ENCODE measurements at places on chromosomes 2 and 18.

DNA sequence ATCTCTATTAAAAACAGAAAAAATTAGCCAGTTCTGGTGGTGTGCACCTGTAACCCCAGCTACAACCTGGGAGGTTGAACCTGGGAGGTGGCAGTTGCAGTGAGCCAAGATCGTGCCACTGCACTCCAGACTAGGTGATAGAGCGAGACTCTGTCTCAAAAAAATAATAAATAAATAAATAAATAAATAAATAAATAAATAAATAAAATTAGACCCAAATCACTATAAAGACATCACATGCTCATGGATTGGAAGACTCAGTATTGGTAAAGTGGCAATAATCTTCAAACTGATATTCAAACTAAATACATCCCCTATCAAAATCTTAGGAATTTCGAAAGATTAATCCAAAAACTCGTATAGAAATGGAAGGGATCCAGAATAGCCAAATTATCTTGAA lies 15.5 kb upstream of the GALNT1 start:
- DNase-seq: no peak

- no peak for DNase-seq
Measured at GRCh38 chr2:46737577-46737976, 178.0 kb downstream of the MCFD2 start.

GRCh38 chr2:55923091-55923981 lies at the start of gene EFEMP1:
TSS of gene EFEMP1 (minus strand) at chr2:55923782. CDS start at chr2:55922440, 1,342 bp downstream.
- no peak for DNase-seq

- no peak for DNase-seq
Measured at GRCh38 chr18:70553936-70554260, 265.1 kb downstream of the SOCS6 start.

GRCh38 chr2:10773821-10774341 lies 38.7 kb downstream of the PDIA6 start:
- DNase-seq: no peak

- DNase-seq: no peak
Measured at GRCh38 chr18:3605486-3605952, 155.5 kb downstream of the TGIF1 start.

- DNase-seq: no peak
Measured at GRCh38 chr2:2557475-2557874, 226.4 kb upstream of the MYT1L start.

DNA sequence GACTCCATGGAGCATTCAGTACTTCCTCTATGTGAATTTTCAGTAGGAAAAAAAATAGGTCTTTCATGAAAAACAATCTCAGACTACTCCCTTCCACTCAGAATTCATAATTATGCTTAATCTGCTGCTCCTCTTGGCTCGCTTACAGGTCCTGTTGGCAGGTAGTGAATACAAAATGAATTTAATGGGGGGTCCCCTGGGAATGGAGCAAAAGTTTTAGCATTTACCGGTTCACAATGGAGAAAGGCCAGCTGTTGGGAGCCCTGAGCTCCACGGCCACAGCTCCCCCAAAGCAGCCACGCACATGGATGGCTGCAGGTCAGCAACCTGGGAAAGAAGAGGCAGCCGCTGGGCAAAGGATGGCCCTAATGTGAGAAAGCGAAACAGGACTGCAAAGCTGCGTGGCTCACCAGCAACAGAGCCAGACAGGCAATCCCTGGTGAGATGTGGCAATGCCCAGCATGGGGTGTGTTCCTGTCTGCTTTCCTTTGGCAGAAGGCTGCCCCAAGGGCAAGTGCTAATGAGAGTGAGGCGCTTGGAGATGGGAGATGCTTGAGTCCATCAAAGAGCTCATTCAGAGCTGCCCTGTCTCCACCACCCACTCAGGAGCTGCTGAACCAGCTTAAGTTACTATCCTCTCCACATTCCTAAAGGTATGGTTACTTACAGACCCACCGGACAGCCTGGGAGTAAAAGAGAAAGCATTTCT lies 447.4 kb downstream of the EPHA4 start:
- no peak for DNase-seq

All from stimulated activated effector memory CD8-positive, alpha-beta T cell treated with anti-CD3 and anti-CD28 coated beads, Interleukin-12 subunit alpha, Interleukin-12 subunit beta, amount 100 ng/mL, for 72 hours (primary cell).